SW480 (cell line): ENCODE measurements at places on chromosomes 4 and X.

DNA sequence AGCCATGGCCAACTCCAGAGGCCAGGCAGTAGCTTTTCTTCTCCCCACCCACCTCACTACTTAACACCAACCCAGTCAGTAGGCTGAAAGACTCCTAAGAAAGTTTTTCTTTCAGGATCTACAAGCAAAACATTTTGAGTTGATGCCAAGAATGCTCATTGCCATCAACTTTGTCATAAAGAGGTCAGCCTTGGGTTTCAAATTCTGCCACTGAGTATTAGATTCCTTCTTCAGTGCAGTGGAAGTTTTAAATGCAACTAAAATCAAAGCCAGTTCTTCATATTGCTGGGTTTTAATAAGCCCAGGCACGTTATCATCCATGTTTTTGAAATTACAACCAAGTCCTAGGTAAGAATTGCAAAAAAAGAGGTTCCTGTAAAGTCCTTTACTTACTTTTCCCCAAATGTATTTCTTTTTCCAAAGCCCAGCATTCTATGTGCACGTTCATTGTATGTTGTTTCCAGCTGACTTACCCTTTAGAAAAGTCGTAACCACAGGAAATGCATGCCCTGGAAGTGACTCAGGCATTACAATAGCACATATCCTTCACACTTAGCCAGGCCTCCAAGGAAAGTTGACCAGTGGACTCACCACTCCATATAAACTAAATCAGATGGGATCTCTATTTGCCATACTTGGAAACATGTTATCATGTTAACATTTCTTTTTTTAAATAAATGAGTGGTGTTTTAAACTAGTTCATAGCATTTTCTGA lies 229.9 kb downstream of the SOX3 start:
- DNase-seq: peak; percentile 35

DNA sequence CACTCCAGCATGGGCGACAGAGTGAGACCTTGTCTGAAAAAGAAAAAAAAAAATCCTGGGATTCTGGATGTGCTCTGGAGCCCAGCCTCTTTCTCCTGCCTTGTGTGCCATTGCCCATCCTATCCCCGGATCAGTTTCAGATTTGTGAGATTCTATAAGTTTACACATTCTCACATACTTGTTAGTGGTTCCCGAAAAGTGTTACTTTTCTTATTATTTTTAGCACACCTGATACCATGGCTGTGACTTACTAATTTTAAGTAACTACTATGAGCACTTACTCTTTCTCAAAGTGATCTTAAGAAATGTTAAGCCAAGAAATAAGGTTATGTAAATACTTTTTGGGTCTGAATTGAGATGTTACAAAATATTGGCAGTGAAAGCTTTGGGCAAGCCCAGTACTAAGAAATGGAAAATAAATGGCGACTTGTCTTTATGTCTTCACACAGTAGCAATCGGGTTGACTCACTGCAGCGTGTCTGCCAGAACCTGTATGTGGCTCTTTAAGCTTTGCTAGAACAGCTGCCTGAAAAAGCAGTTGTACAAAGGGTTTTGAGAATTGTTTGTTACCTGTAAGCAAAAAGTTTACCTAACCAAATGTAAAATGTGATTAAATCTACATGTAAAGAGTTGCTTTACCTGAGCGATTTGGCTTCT lies 118.7 kb downstream of the KLHL8 start:
- no peak for DNase-seq

GRCh38 chr4:104942990-104943743 lies 203.5 kb upstream of the TET2 start:
- DNase-seq: no peak

DNA sequence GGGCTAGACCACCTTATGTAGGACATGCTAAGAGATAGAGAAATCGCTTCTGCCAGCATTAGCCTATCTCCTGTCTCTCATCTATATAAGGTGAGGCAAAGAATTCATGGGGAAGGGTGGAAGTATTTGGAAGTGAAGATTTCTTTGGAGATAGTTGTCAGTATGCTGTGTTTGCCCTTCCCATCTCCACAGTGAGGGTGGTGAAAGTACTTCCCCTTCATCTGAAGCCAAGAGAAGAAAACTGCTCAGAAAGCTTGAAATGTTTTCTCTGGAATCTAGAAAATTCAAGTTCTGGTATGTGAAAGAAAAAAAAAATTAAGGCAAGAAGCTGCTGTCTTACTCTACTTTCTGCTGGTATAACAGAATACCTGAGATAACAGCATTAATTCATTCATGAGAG lies 12.3 kb upstream of the ADH5 start:
- no peak for DNase-seq

- DNase-seq: peak; percentile 45
Measured at GRCh38 chr4:153207567-153207966, 3.3 kb downstream of the TRIM2 start.

DNA sequence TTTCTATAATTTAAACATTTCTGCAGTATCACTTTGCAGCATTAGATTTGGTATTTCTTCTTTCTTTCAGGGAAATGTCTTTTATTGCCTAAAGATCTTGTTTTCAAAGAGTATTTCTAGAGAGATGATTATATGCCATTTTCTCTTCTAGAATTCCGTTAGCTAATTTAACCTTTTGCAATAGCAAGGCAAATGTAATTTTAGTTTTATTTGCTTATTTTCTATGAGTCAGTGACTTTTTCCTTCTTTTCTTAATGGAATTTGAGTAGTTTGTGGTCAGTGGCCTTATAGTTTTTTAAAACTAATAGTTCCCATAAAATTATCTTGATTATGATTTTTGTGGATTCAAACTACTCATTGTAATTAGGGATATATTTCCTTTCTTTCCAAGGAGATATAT lies 72.2 kb downstream of the CCKAR start:
- DNase-seq: no peak

DNA sequence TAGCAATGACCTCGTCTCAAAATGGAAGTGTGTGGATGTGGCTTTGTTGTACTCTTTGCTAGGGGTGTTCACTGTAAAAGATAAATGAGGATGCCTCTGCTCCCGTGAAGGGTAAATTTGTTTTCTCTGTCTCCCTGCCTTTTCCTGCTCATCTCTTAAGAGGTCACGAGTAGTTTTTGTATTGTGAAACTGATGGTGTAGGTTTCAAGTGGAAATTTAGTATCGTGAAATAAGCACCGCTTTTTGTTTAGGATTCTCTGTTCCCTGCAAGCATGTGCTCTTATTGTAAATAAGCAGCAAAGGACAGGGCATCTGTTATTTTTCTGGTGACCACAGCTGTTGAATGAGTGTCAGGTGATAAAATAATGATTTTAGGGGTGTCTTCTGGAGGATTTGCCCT lies 104.6 kb downstream of the PHEX start:
- DNase-seq: no peak

GRCh38 chrX:52082578-52082977 lies 13.6 kb upstream of the MAGED4B start:
- DNase-seq: no peak

DNA sequence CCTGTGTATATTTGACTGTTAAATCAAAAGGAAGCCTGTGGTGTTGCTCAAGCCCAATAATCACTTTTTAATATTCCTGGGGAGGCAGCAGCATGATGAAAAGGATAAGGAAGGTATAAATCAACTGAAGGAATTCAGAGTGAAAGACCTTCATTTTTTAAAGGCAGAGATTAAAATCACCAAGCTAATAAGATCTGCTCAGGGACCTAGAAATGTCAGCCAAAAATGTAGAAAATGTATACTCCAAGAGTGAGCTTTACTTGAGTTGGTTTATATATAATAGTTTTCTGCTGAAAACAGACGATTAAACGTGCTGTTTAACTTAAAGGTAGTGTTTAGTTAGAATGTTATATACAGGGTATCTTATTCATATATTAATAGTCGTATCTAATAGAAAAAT lies 549.3 kb downstream of the IQCM start:
- DNase-seq: no peak
